A549 treated with GW870086 at 1 μM for 4 hours (cell line): ENCODE measurements at places on chromosomes 11 and 22. TPM values are rescaled to one million over a fixed set of nuclear protein-coding genes. Genes with fewer than 3 reads are reported as not detected.

The TYR gene
- total RNA-seq = not detected in 5 replicates

The MUC5AC gene
- total RNA-seq = 1.5 to 2.3 TPM (median 2.0 TPM) in 5 replicates

The CALCA gene
- 0.07 to 0.19 TPM (median 0.14 TPM) in 3 of 5 replicates, not detected in the others for total RNA-seq

The CFL1 gene
- 1,820 to 2,323 TPM (median 2,200 TPM) in 5 replicates for total RNA-seq

The ADAMTS8 gene
- 0.26 to 0.52 TPM (median 0.47 TPM) in 5 replicates for total RNA-seq

The POU2F3 gene
- total RNA-seq = not detected in 5 replicates

The IFITM1 gene
- 0.31 to 0.56 TPM (median 0.55 TPM) in 5 replicates for total RNA-seq

The SLC37A2 gene
- total RNA-seq = 0.05 to 0.16 TPM (median 0.10 TPM) in 4 of 5 replicates, not detected in the other
